ENCODE measurements at places on chromosomes 7 and 10.

- no peak for DNase-seq
Observed at GRCh38 chr7:20575736-20576135, 39.7 kb upstream of the ABCB5 start.

DNA sequence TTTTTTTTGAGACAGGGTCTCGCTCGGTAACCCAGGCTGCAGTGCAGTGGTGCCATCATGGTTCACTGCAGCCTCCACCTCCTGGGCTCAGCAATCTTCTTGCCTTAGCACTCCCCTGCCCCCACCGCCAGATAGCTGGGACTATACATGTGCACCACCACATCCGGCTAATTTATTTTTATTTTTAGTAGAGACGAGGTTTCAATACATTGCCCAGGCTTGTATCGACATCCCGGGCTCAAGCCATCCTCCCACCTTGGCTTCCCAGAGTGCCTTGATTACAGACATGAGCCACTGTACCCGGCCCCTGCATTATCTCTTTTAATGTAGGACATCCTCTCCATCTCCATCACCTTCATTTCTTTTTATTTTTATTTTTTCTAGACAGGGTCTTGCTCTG is 213.3 kb downstream of the CUX1 start:
- DNase-seq, result no peak

DNA sequence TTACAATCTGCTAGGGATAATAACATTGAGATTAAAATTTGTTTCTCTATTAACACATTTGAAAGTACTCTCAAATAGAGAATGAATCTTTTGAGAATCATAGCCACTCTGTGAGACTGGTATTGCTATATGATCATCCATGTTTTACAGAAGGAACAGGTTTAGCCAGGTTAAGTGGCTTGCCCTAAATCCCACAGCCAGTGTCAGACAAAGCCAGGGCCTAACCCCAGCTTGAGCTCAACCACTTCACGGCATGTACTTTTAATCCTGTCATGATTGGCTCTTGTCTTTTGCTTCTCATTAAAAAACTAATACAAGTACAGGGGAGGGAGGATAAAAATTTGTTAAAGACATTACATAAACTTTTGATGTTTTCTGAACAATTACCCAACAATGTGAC is 3.8 kb upstream of the ZNRF2 start:
- no peak for DNase-seq

GRCh38 chr10:95356190-95356955 is 65.6 kb upstream of the PDLIM1 start:
- no peak for DNase-seq

- DNase-seq, result no peak
Observed at GRCh38 chr10:127146661-127147060, 49.7 kb downstream of the INSYN2A start.

DNA sequence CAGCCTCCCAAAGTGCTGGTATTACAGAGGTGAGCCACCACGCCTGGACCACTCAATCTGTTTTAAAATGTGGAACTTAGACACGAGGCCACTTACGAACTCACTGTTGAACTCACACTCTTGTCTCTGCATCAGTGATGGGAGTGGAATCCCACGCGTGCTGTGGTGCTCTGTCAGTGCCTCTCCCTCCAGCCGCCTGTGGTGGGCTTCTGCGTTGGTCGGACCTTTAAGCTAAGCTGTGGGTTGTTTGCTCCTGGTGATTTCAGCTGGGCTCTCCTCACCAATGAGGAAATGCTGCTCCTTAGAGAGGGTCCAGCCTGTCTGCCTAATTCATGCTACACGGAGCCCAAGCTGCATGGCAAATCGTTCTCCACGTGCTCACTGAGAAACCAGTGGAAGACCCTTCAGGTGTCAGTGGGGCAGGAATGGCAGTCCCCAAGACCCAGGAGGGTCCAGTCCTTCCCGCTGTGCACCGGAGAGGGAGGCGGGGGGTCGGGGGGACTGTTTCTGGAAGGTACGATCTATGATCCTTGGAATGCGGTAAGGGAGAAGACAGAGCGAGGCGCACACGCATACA is 17.9 kb upstream of the PRKAR1B start:
- no peak for DNase-seq

- no peak for DNase-seq
Observed at GRCh38 chr10:3509355-3509754, 275.7 kb downstream of the KLF6 start.

- no peak for DNase-seq
Observed at GRCh38 chr10:34732926-34733325, 82.2 kb downstream of the PARD3 start.

DNA sequence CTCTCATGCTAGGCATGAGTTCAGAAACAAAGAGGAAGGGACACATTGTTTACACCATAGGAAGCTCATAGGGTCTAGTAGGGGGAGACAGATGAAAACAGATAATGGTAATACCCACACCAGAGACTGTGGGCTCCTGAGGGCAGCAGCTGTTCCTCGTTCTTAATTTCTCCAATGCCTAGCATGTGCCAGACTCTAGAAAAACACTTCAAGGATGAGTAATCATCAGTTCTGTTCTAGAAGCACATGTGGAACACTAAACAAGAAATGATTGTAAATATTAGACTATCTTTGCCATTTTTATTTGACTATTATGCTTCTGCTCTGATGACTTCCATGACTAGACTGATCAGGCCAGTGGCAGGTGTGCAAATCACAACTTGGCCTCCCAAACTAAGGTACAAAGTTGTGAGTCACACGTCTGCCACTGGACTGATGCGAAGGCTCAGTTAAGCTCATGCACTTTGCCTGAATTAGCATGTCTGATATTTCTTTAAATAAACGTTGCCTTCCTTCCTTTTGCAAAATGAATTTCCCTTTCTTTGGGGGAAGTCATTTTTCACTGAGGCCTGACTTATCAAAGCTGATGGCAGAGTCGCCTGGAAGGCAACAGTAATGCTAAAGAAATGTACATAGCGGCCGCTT is 89.2 kb upstream of the FGL2 start:
- no peak for DNase-seq

GRCh38 chr10:77159538-77160110 is 478.0 kb downstream of the KCNMA1 start:
- DNase-seq, result no peak

DNA sequence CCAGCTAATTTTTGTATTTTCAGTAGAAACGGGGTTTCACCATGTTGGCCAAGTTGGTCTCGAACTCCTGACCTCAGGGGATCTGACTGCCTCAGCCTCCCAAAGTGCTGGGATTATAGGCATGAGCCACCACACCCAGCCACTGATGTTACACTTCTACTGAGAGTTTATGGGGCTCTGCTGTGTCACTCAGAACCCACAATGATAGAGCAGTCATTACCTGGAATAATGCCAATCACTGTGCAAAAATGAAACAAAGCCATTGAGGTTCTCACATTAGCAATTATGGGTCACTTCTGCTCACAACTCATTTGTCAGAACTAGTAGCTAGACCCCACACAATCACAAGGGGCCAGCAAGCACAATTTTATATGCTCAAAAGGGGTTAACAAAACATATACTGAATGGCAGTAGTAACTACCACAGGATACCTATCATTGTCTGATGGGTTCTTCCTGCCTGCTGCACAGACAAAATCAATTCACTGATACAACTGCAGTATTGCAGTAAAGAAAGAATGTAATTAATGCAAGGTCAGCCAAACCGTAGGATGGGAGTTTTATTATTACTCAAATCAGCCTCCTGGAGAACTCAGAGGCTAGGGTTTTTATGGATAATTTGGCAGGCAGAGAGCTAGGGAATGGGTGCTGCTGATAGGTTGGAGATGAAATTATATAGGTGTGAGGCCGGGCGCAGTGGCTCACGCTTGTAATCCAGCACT is 72.1 kb upstream of the TRIM24 start:
- DNase-seq, result no peak

- DNase-seq, result peak; percentile 46
Observed at GRCh38 chr7:155590215-155591018, 44.1 kb upstream of the CNPY1 start.

GRCh38 chr10:45585131-45585530 is 87.4 kb downstream of the ZFAND4 start:
- no peak for DNase-seq

DNA sequence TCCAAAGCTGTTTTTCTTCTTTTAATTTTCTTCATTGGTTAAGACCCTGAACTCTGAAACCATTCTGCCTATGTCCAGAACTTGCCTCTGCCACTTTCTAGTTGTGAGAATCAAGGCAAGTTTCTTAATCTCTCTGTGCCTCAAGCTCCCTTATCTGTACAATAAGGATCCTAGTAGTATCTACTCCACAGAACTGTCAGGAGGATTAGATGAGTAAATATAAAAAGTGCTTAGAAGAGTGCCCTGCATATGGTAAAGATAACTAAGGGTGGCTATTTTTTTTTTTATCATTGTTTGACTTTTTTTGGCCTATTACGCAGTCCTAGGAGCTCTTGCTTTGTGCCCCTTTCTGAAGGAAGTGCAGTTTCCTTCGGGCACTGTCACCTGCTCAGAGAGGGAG is 46.4 kb upstream of the RAPGEF5 start:
- DNase-seq, result no peak

- DNase-seq, result no peak
Observed at GRCh38 chr7:139124084-139124914, 14.8 kb upstream of the ZC3HAV1 start.

GRCh38 chr7:121366852-121367431 is 29.2 kb downstream of the FAM3C start:
- DNase-seq, result peak; percentile 8

DNA sequence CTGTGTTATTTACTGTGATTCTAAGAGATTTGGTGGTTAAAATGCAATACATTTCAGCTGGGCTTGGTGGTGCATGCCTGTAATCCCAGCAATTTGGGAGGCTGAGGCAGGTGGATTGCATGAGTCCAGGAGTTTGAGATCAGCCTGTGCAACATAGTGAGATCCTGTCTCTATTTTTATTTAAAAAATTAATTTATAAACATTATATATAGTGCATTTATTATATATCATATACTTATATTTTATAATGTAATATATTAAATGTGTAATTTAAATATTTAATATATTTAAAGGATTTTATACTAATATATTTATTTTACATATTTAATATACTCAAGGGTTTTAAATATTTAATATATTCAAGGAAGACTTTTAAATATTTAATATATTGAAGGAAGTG is 402.8 kb upstream of the PCDH15 start:
- DNase-seq, result no peak

GRCh38 chr7:46290374-46291049 is 369.4 kb upstream of the IGFBP3 start:
- no peak for DNase-seq

DNA sequence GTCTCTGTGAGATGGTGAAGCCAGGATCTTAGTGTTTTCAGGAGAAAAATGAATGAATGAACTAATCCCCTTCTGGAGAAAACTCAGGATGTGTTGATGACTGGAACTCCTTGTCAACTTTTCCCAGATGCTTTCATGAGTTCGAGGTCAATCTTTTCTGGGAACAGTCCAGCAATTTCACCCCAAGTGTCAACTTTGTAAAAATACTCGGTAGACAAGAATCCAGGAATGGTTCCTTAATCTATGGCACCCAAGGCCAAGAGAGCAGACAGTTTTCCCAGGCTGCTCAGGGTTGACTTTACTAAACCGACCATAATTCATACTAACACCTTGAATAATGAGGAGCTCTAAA is 31.1 kb upstream of the LYZL1 start:
- DNase-seq, result no peak

GRCh38 chr10:94125856-94126255 is 132.1 kb downstream of the PLCE1 start:
- no peak for DNase-seq

DNA sequence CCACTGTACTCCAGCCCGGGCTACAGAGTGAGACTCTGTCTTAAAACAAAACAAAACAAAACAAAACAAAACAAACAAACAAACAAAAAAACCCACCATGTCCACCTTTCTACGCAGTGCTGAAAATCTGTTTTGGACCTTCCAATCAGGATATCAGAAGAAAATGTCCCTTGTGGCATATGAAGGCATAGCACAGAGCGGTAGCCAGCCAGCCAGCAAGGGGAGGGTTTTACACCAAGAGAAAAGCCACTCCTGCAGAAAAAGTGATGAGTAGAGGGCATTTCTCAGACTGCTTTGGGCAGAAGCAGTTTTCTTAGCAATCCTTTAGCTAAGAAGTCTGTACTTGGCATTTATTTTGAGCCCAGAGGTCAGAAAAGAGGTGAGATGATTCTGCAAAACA is 612.2 kb downstream of the TYW1 start:
- DNase-seq, result no peak

DNA sequence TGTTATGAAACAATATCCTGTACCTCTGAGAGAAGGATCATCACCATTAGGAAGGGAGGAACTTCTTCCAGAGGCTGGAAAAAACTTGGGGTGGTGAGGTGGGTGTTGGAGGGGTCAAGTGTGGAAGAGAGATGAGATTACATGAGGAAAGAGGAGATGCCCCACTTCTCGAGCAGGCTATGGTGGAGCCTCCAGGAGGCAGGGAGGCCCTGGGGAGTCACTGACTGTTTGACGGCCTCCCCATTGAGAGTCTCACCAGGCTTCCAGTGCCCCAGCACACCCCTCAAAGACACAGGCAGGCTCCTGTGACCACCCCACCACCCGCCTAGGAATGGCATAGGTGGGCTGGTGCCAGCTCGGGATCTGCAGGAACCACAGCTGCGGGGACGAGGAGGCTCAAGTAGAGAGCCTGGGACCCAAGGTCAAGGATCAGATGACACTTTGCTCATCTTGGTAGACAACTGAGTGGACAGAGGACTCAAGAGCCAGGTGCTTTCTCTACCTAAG is 185.3 kb upstream of the GDF10 start:
- DNase-seq, result no peak

DNA sequence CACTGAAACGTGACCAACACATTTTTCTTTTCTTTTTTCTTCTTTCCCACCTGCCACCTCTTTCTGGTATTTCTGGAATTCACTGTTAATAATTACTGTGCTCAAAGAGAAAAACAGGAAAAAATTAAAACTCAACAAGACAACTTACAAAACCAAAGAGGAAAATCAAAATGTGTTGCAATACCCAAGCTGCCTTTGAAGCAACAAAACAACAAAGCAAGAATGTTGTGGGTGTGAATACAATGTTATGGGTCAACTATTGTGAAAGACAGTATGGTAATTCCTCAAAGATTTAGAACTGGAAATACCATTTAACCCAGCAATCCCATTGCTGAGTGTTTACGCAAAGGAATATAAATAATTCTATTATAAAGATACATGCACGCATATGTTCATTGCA is 415.1 kb downstream of the GFRA1 start:
- no peak for DNase-seq

GRCh38 chr10:112526139-112526538 is 79.1 kb downstream of the VTI1A start:
- DNase-seq, result no peak

GRCh38 chr10:113104047-113104446 is 154.0 kb downstream of the TCF7L2 start:
- no peak for DNase-seq

DNA sequence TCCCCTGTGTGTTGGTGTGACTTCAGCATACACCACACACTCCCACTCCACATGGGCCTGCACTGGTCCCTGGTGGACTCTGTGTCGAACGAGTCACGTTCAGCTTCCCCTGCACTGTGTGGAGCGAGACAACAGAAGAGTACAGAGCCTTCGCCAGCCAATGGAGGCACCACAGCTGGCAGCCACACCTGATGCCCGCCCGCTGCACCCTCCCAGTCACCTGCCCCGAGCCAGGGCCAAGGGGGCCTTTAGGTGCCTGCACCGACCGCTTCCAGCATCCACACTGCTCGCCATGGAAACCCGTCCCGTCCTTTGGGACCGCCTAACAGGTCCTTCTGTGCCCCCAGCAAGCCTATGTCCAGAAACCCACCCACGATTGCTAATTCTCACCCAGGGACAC is 9.2 kb downstream of the FOXL3 start:
- no peak for DNase-seq

GRCh38 chr7:108284349-108285002 is 154.3 kb upstream of the LAMB4 start:
- no peak for DNase-seq

All from NCI-H774 (cell line).